Activated CD4-positive, alpha-beta T cell treated with anti-CD3 and anti-CD28 coated beads, Interleukin-2, amount 50 U/mL, for 4 hours (primary cell): ENCODE measurements at places on chromosomes 1 and 21.

DNA sequence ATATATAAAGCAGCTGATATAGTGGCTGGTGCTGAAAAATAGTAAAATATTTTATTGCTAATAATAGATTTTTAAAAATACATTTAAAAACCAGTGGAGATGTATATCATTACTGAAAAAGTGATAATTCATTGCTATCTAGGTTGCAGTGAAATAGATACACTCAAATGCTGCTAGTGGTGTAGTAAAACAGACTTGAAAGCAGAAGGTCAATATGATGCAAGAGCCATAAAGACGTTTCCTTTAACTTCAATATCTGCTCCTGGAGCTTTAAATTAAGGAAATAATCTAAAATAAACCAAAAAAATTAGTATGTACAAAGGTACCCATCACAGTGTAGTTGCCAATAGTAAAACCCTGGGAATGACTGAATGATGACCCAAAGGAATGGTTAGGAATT is 26.2 kb downstream of the RHEX start:
- DNase-seq = no peak

DNA sequence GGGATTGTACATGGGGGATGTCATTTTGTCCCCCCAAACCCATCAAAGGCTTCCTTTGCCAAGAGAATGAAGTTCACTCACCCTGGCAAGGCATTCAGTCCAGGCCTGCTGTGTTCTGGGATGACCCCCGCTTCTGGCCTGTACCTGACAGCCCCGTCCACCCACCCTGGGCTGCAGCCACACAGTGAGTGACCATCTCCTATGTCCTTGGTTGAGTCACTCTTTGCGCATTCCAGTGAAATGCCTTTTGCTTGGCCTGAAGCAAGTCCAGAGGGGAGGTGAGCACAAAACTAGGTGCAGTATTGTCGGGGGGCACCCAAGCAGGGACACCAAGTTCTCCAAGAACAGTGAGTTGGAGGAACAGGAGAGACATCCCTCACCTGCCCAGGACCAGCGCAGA is 10.2 kb downstream of the TMPRSS3 start:
- DNase-seq = no peak

GRCh38 chr1:155773221-155773620 is 83.8 kb downstream of the GON4L start:
- no peak for DNase-seq

DNA sequence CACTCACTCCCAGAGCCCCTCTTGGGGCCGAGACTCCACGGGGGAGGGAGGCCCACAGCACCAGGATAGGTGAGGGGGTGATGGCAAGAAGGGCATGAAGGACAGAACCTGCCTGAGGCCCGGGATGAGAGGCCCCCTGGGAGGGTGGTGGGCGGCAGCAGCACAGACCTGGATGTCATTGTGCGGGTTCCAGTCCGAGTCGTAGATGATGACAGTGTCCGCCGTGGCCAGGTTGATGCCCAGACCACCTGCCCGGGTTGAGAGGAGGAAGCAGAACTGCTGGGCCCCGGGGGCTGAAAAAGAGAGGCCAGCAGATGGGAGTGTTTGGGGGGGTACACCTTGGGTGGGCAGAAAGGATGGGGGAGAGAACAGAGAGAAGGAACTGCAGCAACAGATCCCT is 50.1 kb downstream of the CHD5 start:
- no peak for DNase-seq

GRCh38 chr21:27329255-27329851 is 362.5 kb upstream of the ADAMTS5 start:
- no peak for DNase-seq

GRCh38 chr1:84888753-84889152 is 4.3 kb downstream of the LPAR3 start:
- DNase-seq = peak; percentile 31

DNA sequence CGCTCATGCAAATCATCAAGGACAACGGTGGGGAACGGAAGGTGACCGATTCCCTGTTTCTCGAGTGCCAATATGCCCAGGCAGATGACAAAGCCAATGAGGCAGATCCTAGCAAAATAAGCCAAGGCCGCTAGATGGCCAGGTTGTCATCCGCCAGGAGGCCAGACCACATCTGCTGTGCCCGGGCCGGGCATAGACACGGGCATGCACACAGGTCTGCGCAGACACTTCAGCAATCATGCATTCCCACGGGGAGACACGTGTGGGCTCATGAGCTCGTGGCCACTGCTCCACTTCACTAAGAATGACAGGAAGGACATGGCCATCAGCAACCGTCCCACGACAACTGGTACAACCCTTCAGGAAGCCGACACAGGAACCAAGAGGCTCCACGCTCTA is 23.4 kb downstream of the WDR4 start:
- no peak for DNase-seq

DNA sequence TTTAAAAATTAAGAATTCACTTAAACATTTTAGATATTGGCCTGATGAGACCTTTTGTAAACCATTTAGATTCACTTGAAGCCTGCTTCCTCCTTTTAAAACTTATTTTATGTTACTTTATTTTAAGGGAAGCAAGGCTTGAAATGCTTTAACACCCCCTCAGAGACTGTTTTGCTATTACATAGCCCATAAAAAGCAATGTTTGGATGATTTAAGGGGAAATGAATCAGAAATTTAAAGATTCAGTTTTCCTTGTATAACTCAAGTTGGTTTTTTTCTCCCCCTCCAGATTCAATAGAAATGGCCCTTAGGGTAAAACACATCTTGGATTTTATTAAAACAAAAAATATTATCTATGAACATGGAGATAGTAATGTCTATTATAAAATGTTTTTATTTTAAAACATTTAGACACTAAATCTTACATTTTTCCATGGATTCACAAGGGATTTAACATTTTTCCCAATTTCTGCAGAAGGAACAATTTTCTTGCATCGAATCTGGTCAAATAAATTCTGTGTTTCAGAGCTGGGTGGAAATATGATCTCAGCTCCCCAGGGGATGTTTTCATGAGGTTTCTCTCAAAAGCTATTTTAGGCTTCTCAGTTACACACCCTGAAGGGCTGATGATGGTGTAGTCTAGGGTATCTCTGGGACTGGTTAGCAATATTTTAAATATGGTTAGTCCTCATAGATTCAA is 69.3 kb upstream of the WARS2 start:
- no peak for DNase-seq

- DNase-seq = no peak
These were observed 474.4 kb downstream of the SETD4 start for GRCh38 chr21:35585878-35586277.

- no peak for DNase-seq
These were observed 184.3 kb upstream of the LMO4 start for GRCh38 chr1:87144316-87144895.

- no peak for DNase-seq
These were observed 441.1 kb upstream of the VAMP3 start for GRCh38 chr1:7329868-7330615.

GRCh38 chr1:2480986-2481364 is 4.9 kb downstream of the PLCH2 start:
- DNase-seq = no peak

GRCh38 chr1:3068564-3069431 is at the start of gene PRDM16:
PRDM16 (plus strand) TSS chr1:3069203; CDS start chr1:3069260, 57 bp downstream.
- DNase-seq = no peak

- no peak for DNase-seq
These were observed at the start of gene SLAMF9 for GRCh38 chr1:159953536-159954515. SLAMF9 (minus strand) TSS chr1:159954237; CDS start chr1:159954137, 100 bp downstream.

GRCh38 chr1:103190766-103191165 is 82.4 kb upstream of the COL11A1 start:
- DNase-seq = no peak

DNA sequence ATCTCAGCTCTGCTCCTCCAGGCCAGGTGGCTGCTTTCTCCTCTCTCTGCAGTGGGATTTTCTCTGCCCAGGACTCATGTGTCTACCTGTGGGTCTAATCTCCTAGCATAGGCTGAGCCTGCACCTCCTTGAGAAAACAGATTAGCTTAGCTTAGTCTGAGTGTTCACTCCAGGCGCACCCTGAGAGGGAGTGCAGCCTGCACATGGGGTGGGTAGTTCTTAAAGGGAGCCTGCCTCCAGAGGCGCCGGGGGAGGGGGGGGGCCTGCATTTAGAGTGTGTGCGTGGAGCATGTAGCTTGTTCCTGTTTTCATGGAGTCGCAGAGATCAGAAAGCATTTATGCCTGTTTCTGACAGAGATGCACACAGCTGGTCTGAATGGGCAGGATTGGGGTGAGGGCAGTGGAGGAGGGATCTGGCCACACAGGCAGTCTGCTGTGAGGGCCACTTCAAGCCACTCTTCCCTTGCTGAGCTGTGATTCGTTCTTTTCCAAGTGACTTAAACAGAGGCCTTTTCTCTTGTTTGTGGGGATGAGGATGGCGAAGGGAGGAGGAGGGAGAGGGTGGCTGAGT is 45.2 kb downstream of the GALNT2 start:
- DNase-seq = no peak

- no peak for DNase-seq
These were observed 2.5 kb downstream of the ZCCHC17 start for GRCh38 chr1:31299365-31299764.

- no peak for DNase-seq
These were observed 223.7 kb upstream of the IRF2BP2 start for GRCh38 chr1:234833646-234834045.

DNA sequence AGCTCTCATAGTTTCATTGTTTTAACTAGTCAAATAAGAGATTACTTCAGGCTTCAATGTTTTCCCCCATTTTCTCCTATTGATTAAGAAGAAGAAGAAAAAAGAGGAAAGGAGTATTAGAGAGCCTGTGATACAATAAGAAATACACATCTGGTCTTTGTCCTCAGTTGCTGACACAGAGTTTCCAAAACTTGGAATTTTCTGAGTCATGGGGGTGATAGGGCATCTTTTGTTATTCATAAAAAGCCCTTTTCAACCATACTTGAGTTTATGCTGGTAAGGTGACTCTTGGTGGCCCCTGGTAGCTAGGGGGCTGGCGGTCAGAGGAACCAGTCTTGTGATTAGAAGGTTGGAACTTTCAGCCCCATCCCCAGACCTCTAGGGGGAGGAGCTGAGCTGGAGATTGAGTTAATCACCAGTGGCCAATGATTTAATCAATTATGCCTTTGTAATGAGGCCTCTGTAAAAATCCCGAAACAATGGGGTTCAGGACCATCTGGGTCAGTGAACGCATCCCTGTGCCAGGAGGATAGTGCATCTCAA is 28.9 kb upstream of the KLF18 start:
- no peak for DNase-seq

GRCh38 chr1:118206966-118207365 is 21.9 kb upstream of the SPAG17 start:
- no peak for DNase-seq

DNA sequence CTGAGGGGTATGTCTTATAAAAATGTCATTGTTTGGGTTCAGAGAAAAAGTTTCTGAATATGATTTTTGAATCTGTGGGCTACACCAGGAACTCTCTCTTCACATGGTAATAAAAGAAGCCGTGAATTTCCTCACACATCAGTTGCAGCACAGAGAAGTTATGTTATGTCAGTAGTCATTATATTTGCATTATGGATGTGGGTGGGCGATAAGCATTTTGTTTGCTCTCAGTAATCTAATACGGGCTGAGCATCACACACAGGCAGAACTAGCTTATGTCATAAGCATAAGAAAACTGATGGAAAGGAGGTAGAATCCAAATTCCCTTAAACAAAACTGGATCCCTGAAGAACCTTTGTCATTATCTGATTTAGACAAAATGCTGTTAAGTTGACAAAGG is 70.8 kb downstream of the PRDM2 start:
- no peak for DNase-seq

GRCh38 chr1:85573322-85573721 is 7.2 kb upstream of the CCN1 start:
- no peak for DNase-seq

GRCh38 chr1:53738205-53739108 is 507 bp downstream of the GLIS1 start:
- no peak for DNase-seq

- no peak for DNase-seq
These were observed 47.9 kb upstream of the PROX1 start for GRCh38 chr1:213939888-213940287.

GRCh38 chr1:31785020-31785946 is 21.1 kb upstream of the ADGRB2 start:
- no peak for DNase-seq

DNA sequence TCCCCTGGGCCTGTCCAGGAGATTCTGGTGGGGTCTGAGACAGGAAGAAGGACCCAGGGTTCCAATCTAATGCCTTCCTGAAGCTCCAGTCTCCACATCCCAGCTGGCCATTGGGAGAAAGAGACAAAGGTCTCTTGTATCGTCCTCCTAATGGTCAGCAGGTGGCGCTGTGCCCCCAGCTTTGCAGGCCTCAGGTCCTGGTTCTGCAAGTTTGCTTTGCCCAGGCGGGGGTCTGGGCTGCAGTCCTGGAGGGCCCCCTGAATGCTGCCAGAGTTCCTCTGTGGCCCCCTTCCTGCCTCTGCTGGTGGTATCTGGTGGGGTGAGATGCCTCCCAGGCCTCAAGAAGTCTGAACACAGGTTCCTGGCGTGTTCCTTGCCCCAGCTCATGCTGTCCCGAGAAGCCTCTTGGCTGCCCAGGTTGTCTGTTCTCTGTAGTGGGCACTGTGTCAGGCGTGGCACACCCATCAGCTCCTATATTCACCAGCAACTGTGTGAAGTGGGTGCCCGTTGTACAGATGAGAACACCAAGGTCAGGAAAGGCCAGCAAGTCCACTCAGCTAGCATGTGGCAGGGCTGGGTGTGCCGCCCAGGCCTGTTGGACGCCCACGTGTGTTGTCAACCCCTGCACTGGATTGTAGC is 33.8 kb upstream of the CSF3R start:
- DNase-seq = peak; percentile 23

DNA sequence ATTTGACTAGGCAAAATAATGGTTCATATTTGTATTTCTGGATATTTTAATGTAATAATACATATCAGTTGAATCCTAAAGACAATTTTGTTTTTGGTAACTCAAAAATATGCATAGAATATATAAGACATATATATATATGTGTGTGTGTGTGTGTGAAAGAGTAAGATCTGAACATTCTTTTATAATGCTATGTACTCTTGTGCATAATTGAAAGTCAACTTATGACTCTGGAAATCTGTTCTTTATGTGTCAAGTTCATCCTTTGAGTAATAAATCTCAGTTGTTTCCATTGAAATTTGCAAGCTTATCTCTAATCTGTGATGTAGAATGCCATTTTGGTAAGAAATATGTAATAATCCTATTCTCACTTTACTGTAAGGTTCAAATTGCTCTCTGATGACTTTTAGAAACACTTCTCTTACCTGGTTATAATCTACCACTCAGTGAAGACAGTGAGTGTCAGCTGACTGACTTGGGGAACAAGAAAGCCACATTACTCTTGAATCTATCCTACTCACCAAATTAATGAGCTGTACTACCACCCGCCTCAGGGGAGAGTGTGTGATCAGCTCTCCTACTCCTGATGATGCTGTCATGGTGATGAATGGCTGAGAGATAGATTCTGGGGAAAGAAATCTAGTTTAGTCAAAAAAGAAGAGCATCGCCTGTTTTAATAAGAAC is 15.0 kb upstream of the NEK7 start:
- no peak for DNase-seq

DNA sequence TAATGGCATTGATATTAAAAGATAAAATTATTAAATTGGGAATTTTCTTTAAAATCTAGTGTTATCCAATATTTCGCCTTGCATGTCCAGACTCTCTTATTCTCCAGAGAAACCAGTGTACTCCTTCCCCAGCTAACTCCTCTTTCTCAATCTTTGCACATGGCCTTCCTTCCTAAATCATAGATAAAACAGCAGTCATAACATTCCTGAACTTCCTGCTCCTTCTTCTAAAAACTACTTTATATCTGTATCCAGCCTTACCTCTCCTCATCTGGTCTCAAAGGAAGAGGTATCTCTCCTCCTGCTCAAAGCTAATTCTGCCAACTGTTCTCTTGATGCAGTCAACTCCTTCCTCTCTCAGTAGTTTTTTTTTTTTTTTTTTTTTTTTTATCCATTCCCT is 39.5 kb upstream of the NEK7 start:
- no peak for DNase-seq

- DNase-seq = no peak
These were observed 13.2 kb upstream of the A3GALT2 start for GRCh38 chr1:33334081-33334552.
